Foreskin fibroblast (primary cell): ENCODE measurements at places on chromosomes 12 and 14.

- no peak for DNase-seq
Observed at GRCh38 chr14:32925439-32925838, 13.2 kb upstream of the NPAS3 start.

- peak; percentile 78 for DNase-seq
Observed at GRCh38 chr12:62438098-62438692, 28.4 kb upstream of the MON2 start.

DNA sequence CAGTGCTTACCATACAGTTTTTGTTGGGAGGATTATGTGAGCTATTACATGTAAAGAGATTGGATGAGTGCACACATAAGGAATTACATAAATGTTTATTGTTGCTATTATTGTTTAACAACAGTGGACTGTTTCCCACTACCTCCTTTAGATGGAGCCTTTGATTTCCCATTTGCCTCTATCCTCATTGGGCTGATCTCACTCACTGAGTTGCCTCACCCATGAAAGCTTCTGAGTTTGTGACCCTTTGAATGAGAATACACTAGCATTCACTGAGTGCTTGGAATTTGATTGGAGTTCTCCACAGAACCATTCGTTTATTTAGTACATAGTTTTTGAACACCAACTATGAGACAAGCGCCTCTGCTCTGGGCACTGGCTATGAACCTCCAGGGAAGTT lies 121.0 kb downstream of the HELB start:
- no peak for DNase-seq

- DNase-seq, result no peak
Observed at GRCh38 chr12:18570543-18570942, 167.3 kb downstream of the PLCZ1 start.
